Activated CD8-positive, alpha-beta memory T cell treated with anti-CD3 and anti-CD28 coated beads for 1 hour (primary cell): ENCODE measurements at places on chromosomes 16 and 17.

DNA sequence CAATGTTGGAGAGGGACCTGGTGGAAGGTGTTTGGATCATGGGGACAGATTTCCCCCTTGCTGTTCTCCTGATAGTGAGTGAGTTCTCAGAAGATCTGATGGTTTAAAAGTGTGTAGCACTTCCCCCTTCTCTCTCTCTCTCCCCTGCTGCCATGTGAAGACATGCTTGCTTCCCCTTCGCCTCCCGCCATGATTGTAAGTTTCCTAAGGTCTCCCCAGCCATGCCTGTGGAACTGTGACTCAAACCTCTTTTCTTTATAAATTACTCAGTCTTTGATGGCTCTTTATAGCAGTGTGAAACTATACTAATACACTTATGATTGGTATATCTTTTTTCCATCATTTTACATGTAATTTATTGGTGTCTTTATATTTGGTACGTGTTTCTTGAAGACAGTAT, 13.4 kb downstream of the ADGRG5 start:
- no peak for DNase-seq

DNA sequence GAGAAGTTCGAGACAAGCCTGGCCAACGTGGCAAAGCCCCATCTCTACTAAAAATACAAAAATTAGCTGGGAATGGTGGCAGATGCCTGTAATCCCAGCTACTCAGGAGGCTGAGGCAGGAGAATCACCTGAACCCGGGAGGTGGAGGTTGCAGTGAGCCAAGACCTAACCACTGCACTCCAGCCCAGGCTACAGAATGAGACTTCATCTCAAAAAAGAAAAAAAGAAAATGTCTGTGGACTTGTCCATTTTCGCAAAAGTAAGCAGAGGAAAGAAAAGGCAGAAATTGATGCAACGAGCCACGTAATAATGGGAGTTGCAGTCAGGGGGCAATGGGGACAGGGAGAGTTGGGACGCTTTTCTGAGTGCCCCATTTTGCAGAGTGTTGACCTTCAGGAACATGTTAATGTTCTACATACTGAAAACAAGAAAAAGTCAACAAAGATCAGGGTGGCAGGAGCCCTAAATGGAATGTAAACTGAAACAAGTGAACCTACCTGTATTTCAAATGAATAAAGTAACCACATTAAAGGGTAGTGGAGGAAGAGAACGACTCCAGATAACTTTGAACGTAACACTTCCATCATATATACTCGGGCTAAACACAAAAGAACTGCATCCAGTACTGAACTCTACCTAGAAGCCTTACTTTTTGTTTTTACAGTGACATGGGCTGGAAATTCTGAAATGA, 76.4 kb downstream of the CNGB1 start:
- no peak for DNase-seq

- no peak for DNase-seq
Observed at GRCh38 chr16:73231944-73232554, 184.1 kb upstream of the ZFHX3 start.

- no peak for DNase-seq
Observed at GRCh38 chr16:47600376-47600775, 139.2 kb downstream of the PHKB start.

GRCh38 chr16:27334838-27335237, 21.1 kb downstream of the IL4R start:
- DNase-seq, result no peak

GRCh38 chr16:4733211-4733742, 794 bp downstream of the ANKS3 start:
- DNase-seq, result no peak

DNA sequence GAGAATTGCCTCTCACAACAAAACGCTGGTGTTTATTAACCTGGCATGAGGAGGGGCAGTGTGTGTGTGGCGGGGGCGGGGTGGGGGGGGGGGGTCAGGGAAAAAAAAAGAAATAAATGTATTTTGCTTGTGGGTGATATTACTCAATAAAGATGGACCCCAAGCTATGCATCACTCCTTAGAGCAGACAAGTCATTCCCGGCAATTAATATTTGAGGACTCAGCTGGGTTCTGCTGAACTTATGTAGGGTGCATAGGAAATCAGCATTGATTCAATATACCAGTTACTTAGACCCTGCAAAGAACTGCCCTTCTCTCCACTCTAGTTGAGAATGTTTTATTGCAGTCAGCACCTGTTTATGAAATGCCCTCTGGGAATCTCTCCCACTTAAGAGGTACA, 206.2 kb upstream of the MAF start:
- DNase-seq, result no peak
